ENCODE measurements at places on chromosomes 12 and 14.

- DNase-seq = no peak
Measured at GRCh38 chr12:57452181-57452936, 2.7 kb upstream of the INHBE start.

DNA sequence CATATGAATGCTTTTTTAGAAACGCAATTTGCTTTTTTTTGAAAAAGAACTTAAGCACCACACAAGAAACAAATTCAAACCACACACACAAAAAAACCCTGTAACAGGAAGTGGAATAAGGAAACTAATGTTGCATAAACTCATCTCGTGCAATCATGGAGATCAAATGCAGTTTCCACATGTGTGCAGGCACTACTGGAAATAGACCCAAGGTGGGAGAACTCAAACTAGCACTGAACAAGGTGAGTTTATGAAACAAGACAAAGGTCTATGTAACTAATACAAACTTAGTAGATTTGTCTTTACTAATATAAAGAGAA lies 17.5 kb downstream of the NIN start:
- DNase-seq = no peak

DNA sequence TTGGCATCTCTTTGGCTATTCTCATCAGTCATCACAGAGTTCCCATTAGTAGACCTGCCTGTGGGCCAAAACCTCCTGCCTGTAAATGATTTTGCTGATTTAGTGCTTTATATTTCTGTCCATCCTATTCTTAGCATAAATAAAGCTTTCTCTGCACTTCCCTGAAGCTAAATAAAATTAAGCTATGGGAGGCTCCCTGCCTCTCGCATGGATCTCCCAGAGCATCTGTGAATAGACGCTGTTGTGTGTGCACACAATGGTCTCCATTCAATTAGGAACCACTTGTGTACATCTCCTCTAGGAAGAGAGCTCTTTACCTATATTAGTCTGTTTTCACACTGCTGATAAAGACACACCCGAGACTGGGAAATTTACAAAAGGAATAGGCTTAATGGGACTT lies 80.4 kb downstream of the PPFIBP1 start:
- no peak for DNase-seq

DNA sequence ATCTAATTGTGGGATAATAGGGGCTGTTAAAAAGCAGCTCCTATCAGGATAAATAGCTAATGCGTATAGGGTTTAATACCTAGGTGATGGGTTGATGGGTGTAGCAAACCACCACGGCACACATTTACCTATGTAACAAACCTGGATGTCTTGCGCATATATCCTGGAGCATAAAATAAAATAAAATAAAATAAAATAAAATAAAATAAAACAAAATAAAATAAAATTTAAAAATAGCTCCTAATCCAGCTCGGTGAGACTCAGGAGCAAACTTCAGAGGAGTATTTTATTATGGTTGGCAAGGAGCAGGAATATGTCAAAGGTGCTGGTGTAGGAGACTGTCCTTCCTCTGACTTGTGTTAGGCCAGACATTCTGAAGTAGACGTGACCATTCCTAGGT lies 721.0 kb downstream of the BCL11B start:
- no peak for DNase-seq

DNA sequence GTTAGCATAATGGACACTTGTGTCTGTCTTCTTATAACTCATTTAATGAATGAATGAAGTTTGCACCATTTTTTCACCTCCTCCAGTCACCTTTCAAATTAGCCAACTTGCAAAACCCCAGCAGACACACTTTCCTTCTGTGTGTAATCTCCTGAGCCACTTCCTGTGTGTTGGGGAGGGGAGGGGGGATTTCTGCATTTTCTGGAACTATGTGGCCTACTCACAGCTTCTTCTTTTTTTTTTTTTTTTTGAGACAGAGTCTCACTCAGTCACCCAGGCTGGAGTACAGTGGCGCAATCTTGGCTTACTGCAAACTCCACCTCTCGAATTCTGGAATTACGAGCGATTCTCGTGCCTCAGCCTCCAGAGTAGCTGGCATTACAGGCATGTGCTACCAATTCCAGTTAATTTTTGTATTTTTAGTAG lies 4.1 kb upstream of the SERPINA1 start:
- DNase-seq = no peak

DNA sequence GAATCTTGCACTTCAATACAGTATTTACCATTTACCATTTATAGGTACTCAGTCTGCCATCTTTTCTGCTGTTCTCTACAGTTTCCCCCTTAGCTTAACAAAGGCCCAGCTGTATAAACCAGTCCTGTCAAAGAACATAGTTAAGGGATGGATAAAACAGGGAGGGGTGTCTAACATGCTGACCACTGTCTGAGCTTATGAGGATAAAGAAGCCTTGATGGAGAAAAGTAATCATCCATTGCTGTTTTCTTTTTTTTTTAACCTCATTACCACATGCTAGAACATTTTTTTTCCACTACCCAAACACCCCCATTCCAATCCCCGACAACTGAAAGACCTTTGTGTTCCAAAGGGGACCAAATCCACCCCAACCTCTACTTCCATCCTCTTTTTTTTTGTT lies 39.9 kb downstream of the SOX5 start:
- DNase-seq = no peak

DNA sequence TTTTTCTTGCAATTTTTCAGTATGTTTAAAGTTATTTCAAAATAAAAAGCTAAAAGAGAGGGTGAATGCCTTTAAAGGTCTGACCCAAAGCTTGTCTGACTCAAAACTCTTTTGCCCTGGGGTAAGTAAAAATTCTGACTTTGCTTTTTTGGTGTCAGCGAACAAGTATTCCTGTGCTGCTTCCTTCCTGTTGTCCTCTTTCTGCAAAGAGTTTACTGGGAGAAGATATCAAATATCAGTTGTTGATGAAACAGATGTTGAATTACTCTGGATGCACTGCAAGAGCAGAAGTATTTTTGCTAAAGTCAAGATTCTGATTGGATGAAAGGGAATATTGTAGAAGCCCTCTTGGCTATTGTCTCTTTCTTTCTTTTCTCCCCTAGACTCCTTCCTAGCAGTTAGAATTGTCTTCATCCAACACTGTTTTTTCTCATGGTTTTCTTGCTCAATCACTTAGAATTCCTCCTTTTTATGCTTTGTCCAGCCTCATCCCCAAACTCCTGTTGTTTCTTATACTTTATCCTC lies 62.0 kb downstream of the DACT1 start:
- no peak for DNase-seq

GRCh38 chr14:43938588-43939281 lies 568.3 kb downstream of the FSCB start:
- DNase-seq = no peak

GRCh38 chr14:76696361-76696760 lies 64.9 kb upstream of the VASH1 start:
- DNase-seq = no peak

DNA sequence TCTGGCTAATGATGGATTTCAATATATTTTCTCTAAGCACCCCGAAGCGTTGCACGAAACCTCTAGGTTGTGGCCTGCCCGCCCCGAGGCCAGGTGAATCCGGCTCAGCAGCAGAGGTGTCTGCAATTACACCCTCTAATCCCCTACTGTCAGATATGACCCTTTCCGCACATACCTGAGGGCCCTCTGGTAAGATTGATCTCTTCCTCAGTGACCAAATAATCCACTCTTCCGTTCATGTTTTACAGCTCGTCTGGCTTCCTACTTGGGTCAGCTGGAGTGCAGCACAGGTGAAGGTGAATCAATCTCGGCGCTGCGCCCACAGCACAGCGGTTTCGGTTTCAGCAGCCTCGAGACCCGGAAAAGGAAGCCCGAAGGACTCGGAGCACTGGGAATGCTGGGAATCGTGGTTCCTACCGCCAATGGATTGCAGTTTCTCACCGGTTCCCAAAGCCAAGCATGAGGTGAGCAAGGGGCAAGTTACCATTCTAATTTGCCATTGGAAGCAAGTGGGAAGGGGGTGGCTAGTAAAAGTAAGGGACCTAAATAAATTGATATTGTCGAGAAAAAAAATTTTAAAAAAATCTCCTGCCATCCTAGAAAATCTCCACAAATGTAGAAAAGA lies at the start of gene SYNJ2BP:
SYNJ2BP (minus strand) TSS at position 366 of the 625 bp plus-strand sequence; CDS start at position 239, 127 bp downstream.
- peak; percentile 75 for DNase-seq

DNA sequence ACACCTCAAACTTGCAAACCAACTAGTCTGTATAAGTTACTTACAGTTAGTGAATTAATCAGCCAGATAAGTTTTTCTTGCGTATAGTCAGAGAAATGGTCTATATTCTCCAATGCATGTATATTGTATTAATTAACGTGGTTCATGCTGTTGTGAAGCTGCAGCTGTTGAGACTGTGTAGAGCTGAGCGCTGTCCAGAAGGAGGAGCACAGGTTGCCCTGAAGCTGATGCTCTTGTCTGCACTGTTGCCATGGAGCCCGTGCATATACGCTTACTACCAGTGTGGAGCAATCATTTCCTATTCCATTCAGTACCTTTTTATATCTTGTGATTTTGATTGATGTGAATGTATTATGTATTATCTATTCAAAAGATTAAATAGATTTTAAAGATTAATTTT lies 74.3 kb upstream of the ARID2 start:
- no peak for DNase-seq

All from HAP-1 (cell line).